Stimulated activated CD8-positive, alpha-beta memory T cell treated with anti-CD3 and anti-CD28 coated beads, Interleukin-15, amount 100 ng/mL, for 4 hours (primary cell): ENCODE measurements at places on chromosomes 3 and 15.

GRCh38 chr15:90058775-90059174 lies 43.5 kb downstream of the IDH2 start:
- no peak for DNase-seq

DNA sequence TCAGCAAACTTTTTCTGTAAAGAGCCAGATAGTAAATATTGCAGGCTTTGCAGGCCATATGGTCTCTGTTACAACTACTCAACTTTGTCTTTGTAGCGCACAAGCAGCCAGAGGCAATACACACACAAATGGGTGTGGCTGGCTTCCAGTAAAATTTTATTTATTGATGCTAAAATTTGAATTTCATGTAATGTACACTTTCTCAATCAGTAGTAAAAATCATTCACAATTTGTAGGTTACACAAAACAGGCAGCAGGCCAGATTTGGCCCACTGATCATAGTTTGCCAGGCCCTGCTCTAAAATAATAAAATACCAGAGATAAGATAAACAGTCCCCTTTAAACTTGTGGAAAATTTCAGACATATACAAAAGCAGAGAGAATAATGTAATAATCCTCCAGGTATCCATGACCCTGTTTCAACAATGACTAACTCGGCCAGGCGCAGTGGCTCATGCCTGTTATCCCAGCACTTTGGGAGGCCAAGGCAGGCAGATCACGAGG lies 330.3 kb downstream of the SHQ1 start:
- no peak for DNase-seq

- no peak for DNase-seq
Observed at GRCh38 chr3:107870943-107871638, 219.7 kb downstream of the CD47 start.

GRCh38 chr3:190001426-190001825 lies 119.3 kb downstream of the P3H2 start:
- no peak for DNase-seq

- no peak for DNase-seq
Observed at GRCh38 chr3:42709621-42710020, 7.0 kb upstream of the HHATL start.

- DNase-seq = no peak
Observed at GRCh38 chr3:188170461-188171459, 16.8 kb downstream of the LPP start.

DNA sequence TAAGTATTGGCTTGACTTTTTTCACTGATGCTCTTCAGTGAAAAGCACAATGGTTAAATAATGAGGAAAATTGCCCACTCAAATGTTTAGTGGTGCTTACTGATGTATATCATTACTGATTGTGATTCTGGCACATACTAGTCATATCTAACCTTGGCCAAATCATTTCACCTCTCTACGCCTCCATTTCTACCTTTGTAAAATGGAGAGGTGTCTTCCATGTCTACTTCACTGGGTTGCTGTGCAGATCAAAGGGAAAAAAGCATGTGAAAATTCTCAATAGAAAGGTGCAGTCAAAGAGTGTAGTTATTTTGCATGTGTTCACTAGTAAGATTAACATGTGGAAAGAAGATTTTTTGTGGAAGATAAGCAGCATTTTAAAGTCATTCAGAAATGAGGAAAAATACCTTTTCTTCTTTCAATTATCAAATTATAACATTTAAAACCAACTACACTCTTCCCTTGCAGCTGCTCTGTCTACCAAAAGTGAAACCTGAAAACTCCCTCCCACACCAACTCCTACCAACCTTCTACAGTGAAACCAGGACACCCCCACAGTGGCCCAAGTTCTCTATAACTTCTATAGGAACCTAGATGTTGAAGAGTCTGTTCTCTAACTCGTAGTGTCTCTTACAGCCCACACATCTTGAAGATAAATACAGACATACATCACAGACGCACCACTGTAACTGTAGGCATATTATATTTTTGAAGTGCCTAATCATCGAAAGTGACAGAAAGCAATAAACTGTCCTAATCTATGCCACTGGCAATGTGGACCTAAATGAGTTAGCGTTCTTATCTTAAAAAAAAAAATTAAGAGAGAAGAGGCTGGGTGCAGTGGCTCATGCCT lies 1.4 kb downstream of the CD200R1 start:
- DNase-seq = no peak

DNA sequence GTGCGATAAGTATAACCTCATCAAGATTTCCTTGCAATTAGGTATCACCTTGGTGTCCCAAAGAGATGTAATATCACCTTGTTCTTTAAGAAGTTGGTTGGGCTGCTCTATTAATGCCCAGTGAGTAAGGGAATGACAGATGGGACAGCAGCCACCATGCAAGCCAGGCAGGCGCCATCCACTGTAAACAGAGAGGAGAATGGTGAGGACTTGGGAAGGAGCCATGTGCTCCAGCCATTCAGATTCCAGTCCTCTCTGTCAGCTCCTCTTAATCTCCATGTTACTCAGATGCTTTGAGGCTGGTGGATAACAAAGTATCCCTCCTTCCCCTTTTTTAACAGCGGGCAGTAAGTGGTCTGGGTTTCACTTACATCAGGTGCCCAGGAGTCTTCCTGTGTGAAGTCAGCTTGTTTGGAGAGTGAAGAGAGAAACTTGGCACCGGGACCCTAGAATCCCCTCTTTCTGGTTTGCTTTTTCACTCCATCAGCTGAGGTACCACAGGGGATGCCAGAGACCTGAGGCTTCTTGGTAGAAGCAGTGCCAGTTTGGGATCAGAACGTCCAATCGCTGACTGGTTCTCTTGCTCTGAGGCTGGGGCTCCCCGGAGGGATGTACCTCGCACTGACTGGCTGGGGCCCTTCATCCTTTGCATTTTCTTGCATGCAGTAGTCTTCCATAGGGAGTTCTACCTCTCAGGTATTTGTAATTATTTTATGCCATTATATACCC lies 29.5 kb downstream of the SLCO3A1 start:
- no peak for DNase-seq

- DNase-seq = no peak
Observed at GRCh38 chr3:162295323-162295983, 798.8 kb downstream of the OTOL1 start.

DNA sequence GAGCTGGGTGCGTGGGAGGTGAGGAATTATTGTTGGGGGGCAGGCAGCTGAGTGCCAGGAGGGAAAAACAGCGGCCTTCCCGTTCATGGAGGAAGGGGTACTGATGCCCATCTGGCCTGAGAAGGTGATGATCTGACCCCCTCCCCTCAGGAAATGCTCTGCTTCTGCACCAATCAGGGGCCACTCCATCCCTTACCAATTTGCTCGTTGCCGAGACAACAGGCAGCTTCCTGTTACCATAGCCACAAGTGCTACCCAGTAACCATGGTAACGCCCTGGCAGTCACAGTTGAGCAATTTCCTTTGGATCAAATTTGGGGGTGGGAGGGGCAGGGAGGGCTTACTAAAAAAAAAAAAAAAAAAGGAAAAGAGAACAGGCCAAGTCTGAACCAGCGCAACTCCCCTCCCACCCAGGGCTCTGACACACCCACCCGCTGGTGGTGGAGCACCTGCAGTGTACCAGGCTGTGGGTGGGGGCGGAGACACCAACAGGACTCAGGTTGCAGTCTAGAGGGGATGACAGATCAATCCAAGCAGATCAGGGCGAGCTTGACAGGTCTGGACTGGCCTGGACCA lies 13.7 kb downstream of the CELF6 start:
- peak; percentile 2 for DNase-seq

DNA sequence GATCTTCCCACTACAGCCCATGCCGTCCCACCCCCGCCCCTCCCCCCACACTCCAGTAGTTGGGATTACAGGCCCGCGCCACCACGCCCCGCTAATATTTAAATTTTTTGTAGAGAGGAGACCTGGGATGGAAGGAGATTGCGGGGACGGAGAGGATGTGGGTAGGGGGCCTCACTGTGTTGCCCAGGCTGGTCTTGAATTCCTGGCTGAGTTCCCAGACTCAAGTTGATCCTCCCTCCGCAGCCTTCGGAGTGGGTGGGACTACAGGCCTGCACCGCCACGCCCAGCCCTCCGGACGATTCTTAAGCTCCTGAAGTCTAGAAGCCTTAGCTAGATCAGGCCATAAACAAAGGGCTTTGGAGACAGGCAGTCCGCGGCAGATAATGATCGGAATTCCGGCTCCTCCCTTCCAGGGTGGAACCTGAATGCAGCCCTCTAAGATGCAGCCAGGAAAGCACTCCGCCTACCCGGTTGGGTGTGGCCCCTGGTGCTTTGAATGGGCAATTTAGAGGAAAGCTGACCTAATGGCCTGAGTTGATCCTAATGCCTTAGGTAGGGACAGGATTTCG lies at the start of gene DPPA2:
DPPA2 (minus strand) TSS at position 356 of the 569 bp plus-strand sequence. CDS start 1,975 bp downstream, outside the sequence.
- DNase-seq = no peak

GRCh38 chr3:197828-198491 lies 1.4 kb downstream of the CHL1 start:
- DNase-seq = no peak

DNA sequence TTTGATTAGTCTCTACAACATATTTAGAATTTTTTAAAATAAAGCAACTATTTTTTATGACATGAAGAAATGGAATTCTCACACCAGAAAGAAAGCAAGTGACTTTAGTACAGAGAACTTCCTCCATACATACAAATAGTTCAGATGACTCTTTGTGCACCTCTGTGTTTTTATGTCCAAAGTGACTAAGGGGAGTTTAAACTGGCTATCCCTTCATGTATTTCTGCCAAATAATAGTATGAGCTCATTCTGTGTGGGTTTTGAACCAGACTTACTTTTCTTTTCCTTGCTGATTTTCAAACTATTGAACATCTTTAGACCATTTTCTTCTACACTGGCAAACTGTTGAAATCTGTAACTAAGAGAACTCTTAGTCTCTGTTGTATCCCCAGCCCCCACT lies 196.3 kb downstream of the EPHA3 start:
- no peak for DNase-seq

- no peak for DNase-seq
Observed at GRCh38 chr3:55790596-55791350, 303.7 kb upstream of the WNT5A start.

DNA sequence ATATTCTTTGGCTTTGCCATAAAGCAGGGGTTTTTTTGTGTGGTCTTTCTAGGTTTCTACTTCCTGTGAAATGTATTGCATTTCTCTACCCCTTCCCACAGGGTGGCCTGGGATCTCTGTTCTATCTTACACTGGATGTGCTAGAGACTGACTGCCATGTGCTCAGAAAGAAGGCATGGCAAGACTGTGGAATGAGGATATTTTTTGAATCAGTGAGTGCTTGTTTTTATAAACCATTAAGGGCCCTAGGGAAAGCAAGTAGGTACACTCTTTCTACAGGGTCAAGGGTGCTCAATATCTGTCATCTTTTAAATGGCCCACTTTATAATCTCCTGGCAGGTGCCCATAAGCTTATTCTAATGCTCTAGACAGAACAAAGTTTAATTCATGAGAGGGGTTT lies 730 bp downstream of the FETUB start:
- DNase-seq = no peak

DNA sequence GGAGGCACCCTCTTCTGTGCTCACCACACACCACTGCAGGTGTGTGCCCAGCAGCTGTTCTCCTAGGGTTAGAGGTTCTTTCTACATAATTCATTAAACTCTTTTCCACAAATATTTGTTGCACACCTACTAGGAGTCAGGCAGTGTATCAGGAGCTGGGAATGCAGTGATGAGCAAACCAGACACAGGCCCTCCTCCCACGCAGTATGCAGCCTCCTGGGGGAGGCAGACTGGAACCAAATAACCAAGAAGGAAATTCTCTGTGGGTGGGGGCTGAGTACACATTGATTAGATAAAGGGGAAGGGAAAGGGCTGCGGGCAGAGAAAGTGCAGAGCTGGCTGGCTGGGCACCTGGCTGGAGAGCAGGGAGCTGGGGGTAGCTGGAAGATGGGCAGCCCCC lies 18.5 kb upstream of the C3orf22 start:
- DNase-seq = no peak

GRCh38 chr15:84800365-84800806 lies 16.8 kb upstream of the ALPK3 start:
- no peak for DNase-seq

GRCh38 chr15:94031072-94031471 lies 200.3 kb upstream of the MCTP2 start:
- DNase-seq = no peak

- DNase-seq = no peak
Observed at GRCh38 chr3:186286114-186286513, 75.9 kb downstream of the DGKG start.

DNA sequence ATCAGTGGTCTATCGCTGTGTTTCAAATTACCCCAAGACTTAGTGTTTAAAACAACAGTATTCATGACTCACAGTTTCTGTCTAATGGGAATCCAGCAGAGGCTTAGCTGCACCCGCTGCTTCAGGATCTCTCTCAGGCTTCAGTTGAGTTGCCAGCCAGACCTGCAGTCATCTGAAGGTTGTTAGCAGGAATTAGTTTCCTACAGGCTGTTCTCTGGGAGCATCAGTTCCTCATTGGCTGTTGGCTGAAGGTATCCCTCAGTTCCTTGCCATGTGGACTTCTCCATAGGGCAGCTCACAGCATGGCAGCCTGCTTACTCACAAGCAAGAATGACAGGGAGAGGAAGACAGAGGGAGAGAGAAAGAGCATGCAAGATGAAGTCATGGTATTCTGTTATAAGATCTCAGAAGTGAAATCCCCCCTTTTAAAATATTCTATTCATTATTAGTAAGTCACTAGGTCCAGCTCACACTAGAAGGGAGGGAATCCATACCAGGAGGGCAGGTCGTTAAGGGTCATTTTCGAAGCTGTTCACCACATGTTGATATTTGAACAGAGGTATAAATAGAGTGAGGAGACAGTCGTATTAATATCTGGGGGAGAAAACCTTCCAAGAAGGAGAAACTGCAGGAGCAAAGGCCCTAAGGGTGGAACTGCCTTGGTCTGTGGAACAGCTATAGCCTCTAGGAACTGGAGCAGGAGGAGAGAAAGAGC lies 473.9 kb upstream of the PPP2R3A start:
- DNase-seq = no peak

DNA sequence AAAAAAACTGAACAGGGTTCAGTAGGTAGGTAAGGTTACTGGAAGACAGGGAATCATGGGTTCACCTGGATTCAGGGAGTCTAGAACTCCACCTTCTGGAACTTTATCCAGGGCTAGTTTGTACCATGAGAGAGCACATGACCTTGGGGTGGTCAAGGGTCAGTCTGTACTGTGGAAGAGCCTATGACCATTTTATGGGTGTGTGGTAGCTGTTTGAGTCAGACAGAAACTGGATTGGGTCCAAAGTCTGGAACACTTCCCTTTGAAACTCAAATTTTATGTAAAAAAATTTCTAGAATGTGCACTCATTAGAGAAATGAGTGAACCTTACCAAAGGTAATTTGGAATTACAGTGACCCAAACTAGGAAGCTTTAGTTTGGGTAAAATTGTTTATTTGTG lies 486.0 kb upstream of the AGTR1 start:
- DNase-seq = no peak

DNA sequence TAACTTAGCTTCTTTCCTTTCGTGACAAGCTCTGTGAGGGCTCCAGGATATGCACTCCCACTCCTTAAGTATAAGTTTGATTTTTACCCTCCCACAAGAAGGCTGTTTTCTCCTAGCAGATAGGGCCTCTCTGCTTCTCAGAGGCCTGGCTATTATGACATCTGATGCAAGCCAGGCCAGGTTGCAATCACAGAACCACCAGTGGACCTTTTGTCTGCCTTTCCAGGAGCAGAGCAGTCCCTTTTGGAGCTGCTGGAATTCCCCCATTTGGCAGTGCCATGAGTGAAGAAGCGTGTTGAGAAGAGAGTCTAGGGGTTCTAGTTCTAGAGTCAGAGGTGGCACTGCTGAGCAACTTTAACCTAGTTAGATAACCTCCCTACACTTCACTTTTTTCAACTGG lies 1004.3 kb upstream of the SEMA6D start:
- DNase-seq = no peak
